ENCODE measurements at places on chromosomes 4 and X.

- DNase-seq = no peak
These were observed 283.6 kb downstream of the FRMPD4 start for GRCh38 chrX:12421918-12422317.

DNA sequence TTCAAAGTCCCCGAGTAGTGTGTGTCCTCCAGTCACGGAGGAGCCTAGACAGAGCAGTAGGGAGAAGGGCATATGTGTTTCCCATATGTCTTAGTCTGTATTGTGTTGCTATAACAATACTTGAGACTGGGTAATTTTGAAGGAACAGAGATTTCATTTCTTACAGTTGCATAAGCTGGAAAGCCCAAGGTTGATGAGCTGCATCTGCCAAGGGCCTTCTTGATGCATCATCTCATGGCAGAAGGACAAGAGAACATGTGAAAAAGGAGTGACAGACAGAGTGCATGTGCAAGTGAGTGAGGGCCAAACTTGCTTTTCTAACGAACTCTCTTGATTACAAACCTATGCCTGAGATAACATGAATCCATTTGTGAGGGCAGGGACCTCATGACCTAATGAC is 243.4 kb downstream of the ARHGAP10 start:
- DNase-seq = no peak

GRCh38 chrX:18643243-18643642 is 28.7 kb downstream of the RS1 start:
- no peak for DNase-seq

GRCh38 chr4:24855741-24856140 is 57.1 kb downstream of the CCDC149 start:
- DNase-seq = no peak

GRCh38 chr4:66169341-66169740 is 499.1 kb upstream of the EPHA5 start:
- peak; percentile 5 for DNase-seq

- DNase-seq = no peak
These were observed 5.4 kb upstream of the LOC101059915 start for GRCh38 chrX:71661919-71662318.

- DNase-seq = no peak
These were observed 92.6 kb upstream of the KDR start for GRCh38 chr4:55218041-55218440.

- no peak for DNase-seq
These were observed 263.3 kb upstream of the MAGEB2 start for GRCh38 chrX:29952016-29952415.

- no peak for DNase-seq
These were observed 108.2 kb upstream of the GPR34 start for GRCh38 chrX:41580423-41581064.

GRCh38 chr4:2484993-2485392 is 16.1 kb downstream of the RNF4 start:
- DNase-seq = no peak

DNA sequence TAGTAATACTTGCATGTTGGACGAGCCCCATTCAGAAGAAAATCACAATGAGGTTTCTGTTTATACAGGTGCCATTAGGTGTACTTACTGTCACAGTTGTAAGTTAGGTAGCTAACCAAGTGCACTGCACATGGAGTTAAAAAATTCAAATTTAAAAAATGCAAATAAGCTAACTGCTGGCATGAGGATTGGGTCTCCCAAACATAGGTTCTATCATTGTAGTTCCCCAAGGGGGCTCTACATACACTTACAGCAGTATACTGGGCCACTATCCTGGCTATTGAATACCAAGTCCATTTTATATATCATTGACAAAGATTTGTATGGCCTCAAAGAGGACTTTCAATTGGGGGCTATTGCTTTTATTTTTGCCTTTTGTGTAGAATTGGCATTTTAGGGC is 153.4 kb downstream of the FMR1NB start:
- DNase-seq = no peak

- DNase-seq = no peak
These were observed 25.3 kb downstream of the ARHGAP24 start for GRCh38 chr4:85500110-85500867.

DNA sequence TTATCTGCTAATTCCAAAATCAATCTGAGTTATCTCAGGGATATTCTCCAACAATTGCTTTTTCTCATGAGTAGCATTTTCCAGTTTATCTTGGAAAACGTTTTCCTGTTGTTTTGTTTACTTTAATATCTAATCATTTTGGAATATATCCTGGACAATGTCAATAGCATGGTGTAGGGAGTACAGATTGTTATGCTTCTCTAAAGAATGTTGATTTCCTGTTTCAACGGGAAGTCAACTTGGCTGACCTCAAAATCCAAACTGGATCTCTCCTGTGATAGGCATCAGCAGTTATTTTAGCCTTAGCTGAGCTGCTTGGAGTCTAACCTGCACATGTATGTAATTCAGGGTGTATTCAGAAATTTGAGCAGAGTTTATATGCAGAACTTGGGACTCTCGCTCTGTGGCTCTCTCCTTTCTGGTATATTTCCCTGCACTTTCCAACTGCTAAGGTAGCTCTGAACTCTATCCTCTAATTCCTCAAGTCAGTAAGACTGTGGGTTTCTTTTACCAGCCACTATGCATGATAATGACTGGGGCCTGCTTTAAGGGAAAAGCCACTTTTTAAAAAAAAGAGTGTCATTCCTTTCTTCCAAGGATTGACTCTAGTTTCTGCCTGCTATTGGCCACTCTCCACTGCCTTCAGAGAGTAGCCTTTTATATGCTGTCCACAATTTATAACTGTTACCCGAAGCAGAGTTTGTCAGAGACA is 7.7 kb downstream of the PRSS48 start:
- no peak for DNase-seq

- no peak for DNase-seq
These were observed 883.3 kb downstream of the TRIML1 start for GRCh38 chr4:189022440-189023035.

DNA sequence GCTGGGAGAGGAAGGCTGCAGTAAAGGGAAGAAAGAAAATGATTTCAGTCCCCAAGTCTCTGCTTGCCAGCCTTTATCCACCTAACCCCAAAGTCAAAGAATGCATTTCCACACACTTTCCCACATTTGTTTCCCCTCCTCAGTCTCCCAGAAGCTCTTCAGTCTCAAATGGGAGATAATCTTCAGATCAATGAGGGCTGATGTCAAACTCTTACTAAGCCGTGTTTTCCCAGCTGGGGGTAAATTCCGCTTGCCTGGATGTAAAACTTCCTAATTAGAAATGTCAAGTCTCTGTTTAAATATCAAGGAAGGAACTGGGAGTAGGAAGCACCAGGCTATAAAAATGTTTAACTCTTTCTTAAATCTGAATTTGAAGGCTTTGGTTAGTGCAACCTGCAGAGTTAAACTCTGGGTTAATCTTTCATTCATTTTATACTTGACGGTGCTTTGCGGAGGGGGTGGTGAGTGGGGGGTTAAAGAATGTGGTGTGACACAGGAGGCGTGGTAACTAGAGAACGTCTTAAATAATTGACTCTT is 601.4 kb upstream of the ACTRT1 start:
- DNase-seq = no peak

DNA sequence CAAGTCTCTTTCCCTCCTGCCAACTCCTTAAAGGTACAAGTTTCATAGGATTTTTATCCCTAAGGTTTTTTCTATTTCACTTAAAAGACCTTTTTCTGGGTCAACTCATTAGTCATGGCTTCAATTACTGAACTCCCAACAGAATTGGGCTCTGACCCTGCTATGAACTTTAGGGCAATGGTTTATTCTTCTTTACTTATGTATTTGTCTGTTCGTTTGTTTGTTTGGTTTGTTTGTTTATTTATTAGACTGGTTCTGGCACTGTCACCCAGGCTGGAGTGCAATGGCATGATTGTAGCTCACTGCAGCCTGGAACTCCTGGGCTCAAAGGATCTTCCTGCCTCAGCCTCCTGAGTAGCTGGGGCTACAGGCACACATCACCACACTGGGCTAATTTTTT is 5.9 kb upstream of the NOCT start:
- DNase-seq = no peak

DNA sequence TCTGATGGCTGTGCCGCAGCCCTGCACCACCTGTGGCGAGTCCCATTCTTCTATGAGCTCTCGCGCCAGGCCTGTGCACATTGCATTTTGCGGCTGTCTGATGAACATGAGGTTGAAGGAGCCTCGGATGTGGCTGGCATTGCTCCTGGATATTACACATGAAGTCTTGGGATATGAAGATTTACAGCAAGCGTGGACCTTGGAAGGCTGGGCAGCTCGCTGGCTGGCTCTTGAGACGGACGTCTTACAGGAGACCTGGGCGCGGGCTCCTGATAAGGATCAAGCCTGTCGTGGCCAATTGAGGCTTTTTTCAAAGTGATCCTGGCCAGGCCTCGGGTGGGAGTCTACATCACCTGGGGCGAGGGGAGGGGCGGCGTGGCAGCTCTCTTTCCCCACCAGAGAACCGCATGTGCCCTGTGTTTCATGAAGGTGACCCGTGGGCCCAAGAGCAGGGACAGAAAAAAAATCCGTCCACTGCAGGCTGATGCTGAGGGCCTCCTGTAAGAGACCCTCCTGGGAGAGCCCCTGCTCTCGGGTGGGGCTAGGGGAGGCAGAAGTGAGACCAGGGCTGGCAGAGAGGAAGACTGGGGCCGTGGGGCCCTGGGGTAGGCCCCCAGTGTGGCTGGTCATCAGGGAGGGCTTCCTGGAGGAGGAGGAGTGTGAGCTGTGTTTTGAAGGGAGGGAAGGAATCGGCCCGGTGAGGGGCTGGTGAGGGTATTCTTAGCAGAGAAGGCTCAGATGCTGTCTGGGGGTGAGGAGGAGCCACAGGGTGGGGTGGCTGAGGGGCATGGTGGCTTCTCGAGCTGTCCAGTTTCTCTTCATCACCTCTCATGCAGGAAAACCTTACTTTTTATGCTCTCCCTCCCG is 23.6 kb downstream of the CPZ start:
- DNase-seq = no peak

DNA sequence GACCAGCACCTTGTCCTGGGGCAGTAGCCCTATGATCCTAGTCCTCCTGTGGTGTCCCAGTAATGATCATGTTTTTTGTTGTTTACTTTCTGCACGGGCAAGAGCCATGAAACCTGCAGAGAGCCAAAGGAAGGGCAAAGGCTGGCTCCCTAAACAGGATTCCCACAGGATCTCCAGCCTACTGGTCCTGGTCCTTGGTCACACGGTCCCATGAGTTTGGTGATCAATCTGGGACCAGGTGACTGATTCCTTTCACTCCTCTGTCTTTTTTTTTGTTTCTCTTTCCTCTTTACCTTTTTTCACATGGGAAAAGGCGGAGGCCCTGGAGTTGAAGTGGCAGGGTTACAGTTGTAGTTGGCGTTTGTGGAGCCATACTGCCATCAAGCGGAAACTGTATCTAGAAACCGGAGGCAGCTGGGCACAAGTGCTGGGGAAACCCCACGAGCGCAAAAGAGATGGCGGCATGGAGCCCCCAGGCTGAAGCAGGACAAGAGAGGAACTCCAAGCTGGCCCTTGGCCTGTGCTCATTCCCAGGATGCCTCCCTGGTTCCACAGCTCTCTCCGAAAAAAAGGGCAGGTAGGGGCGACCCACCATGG is 34.6 kb downstream of the NBDY start:
- DNase-seq = peak; percentile 82

DNA sequence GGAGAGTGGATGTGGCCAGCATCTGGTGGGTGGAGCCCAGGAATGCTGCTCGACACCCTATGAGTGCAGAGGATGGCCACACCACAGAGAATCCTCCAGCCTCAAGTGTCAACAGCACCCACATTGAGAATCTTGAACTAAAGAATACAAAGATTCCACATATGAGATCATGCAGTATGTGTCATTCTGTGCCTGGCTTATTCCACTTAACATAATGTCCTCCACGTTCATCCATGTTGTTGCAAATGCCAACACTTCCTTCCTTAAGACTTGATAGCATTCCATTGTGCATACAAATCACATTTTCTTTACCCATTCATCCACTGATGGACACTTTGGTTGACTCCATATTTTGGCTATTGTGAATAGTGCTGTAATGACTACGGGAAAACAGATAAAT is 145.8 kb downstream of the PRKX start:
- DNase-seq = no peak

DNA sequence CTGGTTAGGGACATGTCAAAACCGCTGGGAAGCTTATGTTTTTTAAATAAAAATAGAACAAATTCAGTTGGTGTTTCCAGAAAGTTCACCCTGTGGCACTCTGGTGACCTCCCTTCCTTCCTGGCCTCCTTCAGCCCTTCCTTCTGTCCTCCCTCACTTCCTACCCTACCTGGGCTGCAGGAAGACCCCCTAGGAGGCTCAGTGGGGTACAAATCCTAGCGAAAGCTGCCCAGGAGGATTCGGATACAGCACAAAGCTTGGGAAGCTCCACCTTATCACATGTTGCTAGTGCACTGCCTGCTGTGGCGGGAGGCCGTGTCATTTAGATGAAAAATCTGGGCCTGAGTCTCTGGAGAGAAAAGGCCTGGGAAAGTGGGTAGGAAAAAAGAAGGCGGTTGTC is 60.5 kb downstream of the FHDC1 start:
- DNase-seq = peak; percentile 21

DNA sequence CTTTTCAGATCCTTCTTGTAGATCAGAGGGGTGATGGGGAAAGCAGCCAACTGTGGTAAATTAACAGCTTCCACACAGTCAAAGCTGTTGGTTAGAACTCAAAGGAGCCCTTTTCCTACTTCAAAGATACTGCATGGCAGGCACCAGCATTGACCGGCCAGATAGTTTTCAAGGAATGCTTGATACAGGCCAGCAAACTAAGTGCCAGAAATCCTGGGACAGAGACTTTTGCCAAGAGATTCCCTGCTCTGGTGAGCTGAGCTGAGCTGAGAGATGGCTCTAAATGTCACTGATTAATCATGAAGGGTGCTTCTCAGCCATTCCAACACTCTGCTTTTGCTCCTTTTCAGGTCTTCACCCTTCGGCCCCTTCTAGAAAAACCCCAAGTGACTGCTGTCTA is 131.6 kb upstream of the MED14 start:
- DNase-seq = no peak

Measured in cerebellar cortex (tissue), 1 donor.